Pancreas (tissue), 10 donors: ENCODE measurements at places on chromosomes 6 and 20.
A peak's percentile ranks its signal among the peaks of the same experiment; 100 is the strongest.

DNA sequence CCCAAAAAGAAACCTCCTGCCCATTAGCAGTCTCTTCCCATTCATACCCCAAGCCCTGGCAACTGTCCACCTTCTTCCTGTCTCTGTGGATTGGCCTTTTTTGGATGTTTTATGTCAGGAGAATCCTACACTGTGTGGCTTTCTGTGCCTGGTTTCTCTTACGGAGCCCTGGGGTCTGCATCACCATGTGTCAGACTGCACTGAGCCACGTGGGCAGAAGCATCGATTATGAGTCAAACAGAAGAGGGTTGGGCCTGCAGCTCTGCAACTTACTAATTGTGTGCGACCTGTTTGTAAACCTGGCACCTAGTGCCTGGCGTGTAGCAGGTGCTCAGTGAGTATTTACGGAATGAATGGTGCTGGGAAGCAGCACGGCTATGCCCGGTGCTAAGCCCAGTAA is 62.6 kb downstream of the IGF2R start:
- DNase-seq: no peak

DNA sequence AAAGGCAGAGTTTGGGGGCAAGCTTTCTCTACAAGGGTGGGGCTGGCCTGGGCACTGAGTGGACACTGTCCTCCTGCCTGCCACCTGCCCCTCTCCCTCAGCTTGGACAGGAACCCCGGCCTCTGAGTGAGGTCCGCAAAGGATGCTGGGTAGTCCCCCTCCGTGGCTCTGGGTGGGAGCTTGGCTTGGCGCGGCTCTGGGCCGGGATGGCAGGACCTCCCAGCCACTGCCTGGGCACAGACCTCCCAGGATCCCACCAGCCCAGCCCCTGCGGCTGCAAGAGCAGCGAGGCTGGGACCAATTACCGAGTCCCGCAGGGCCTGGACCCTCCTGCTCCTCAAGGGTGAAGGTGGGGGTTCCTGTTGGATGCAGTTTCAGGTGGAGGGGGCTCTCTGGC is 2.9 kb upstream of the SOX18 start:
- DNase-seq: no peak

DNA sequence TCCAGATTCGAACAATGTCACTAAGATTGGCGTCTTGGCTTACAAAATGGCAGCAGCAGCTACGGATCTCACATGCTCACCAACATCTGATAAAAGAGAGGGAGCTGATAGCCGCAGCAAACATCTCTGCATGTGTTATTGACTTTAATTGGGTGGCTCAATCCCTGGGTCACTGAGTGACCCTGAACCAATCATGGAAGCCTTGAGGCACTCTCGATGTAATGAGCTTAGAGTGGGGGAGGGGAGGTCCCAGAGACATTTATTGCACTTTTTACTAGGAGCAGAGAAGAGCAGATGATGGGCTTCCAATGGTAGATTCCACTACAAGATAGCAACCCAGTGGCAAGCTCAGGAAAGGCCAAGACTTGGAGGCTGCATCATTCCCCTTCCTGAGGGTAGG is 238.7 kb downstream of the BMP7 start:
- no peak for DNase-seq

DNA sequence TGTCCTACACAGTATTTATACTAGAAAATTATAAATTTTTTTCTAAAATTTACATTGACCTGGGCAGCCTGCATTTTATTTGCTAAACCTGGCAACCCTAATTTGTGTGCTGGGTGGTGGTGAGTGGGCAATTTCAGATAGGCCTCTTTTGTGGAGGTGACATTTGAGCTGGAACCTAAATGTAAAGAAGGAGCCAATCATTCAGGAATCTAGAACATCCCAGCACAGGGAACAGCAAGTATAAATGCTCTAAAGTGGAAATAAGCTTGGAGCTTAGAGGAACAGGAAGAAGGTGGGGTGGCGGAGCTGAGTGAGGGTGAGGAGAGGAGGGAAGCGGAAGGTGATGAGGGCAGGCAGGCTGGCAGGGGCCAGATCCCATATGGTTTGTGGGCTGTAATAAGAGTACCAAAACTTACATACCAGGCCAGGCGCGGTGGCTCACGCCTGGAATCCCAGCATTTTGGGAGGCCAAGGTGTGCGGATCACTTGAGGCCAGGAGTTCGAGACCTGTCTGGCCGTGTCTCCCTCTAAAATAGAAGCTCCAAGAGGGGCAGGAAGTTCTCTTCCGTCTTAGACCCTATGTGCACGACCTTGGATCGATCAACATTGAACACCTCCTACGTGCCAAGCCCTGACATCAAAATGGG is 549 bp upstream of the CSE1L start:
- peak; percentile 50 for DNase-seq

DNA sequence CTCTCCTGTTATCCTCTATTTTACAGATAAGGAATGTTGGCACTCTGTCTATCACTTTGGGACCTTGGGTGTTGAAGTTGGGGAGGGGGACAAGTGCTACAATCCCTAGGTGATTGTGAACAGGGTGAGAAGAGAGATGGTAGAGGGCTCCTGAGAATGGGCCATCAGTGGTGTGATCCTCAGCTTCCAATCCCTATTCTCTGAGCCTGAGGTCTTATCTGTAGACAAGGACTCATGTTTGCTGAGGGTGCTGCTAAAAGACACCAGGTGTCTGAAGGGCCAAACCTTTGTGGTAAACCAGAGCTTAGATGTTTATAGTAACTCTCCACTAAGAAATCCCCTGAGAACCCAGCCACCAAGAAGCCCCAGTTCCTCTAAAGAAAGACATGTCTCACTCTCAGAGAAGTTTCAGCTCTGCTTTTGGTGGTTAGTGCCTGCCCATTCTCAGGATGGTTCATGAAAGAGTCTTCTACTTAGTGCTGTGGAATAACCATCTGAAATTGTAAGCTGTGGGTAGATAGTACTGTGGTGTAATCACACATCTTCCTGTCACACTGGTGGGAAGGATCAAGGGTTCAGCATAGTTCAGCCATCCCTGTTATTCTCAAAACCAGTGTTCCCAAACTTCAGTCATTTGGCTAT is 58.2 kb upstream of the IL20RA start:
- no peak for DNase-seq

- DNase-seq: no peak
Observed at GRCh38 chr20:40961686-40962640, 66.7 kb upstream of the TOP1 start.

DNA sequence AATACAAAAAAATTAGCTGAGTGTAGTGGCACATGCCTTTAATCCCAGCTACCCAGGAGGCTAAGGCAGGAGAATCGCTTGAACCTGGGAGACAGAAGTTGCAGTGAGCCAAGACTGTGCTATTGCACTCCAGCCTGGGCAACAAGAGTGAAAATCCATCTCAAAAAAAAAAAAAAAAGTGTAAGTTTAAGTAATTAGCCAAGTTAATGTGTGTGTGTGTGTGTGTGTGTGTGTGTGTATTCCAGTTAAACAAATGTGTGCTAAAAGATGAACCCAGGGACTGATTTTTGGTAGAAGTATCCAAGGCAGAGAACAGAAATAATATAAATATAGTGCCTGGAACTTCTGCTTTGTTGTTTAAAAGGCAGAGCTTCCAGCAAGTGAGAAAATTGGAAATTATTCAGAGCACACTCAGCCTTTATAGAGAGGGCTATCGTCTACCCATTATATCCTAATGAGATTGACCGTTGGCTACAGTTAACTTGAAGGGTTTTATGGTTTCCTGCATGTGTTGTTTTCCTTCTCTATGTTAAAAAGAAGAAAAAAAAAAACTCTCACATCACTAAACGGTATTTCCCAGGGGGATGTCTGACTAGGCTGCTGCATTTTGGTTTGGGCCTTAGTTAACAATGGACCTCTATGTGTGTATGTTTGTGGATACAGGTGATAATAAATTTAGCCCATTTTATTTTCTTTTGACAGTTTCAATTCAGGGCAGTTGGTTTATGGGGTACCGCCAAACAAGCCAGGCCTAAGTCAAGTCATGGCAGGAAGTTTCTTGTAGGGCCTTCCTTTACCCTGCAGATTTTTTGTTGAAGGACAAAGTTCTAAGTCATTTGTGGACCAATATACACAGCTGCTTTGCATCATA is 9.8 kb downstream of the SOX4 start:
- no peak for DNase-seq
